ENCODE measurements at places on chromosomes 7 and 10. TPM values are rescaled to one million over a fixed set of nuclear protein-coding genes. Genes with fewer than 3 reads are reported as not detected.

Gene MEST
- polyA plus RNA-seq = 27.4 TPM

Gene CDHR1
- polyA plus RNA-seq = 0.85 TPM

Gene STOX1
- 9.3 TPM for polyA plus RNA-seq

Gene RNLS
- 12.3 TPM for polyA plus RNA-seq

Gene HABP2
- polyA plus RNA-seq = not detected

Gene OR2A5
- polyA plus RNA-seq = not detected

Gene BHLHA15
- not detected for polyA plus RNA-seq

Gene OR2A42
- polyA plus RNA-seq = not detected

Gene MYPN
- 0.73 TPM for polyA plus RNA-seq

Gene DPP6
- polyA plus RNA-seq = 60.8 TPM

Gene NDUFB8
- polyA plus RNA-seq = 756 TPM

Gene MCM10
- polyA plus RNA-seq = 0.12 TPM

Data from Purkinje cell (primary cell).